ENCODE measurements at places on chromosomes 1 and 21. TPM values are rescaled to one million over a fixed set of nuclear protein-coding genes. Genes with fewer than 3 reads are reported as not detected.

The RASAL2 gene
- total RNA-seq = 9.2 TPM

The C1orf185 gene
- not detected for total RNA-seq

The TIE1 gene
- 21.7 TPM for total RNA-seq

- H3K4me1 ChIP-seq = no peaks in the 10 kb centered on the region
- H3K27me3 ChIP-seq = no peaks in the 10 kb centered on the region
- DNase-seq = no peak
- no peak overlapping the region for H3K4me3 ChIP-seq
- H3K27ac ChIP-seq = no peak overlapping the region
- no peaks in the 10 kb centered on the region for H3K36me3 ChIP-seq
Measured at GRCh38 chr1:91226741-91227140, 177.9 kb downstream of the HFM1 start.

GRCh38 chr1:206953126-206953525 is 6.9 kb upstream of the PIGR start:
- H3K27ac ChIP-seq = no peak overlapping the region
- DNase-seq = peak; percentile 24
- no peaks in the 10 kb centered on the region for H3K4me1 ChIP-seq

GRCh38 chr1:233442026-233442780 is 114.7 kb downstream of the MAP3K21 start:
- no peaks in the 10 kb centered on the region for H3K27me3 ChIP-seq
- H3K4me1 ChIP-seq = no peaks in the 10 kb centered on the region
- no peak overlapping the region for H3K4me3 ChIP-seq
- H3K36me3 ChIP-seq = no peaks in the 10 kb centered on the region
- DNase-seq = no peak

- DNase-seq = no peak
- no peak overlapping the region for H3K4me3 ChIP-seq
- H3K27ac ChIP-seq = no peak overlapping the region
- no peaks in the 10 kb centered on the region for H3K27me3 ChIP-seq
Measured at GRCh38 chr1:44437107-44437716, 32.2 kb downstream of the RNF220 start.

- H3K27ac ChIP-seq = no peak overlapping the region
- DNase-seq = no peak
- H3K4me3 ChIP-seq = no peak overlapping the region
- H3K27me3 ChIP-seq = no peaks in the 10 kb centered on the region
- no peaks in the 10 kb centered on the region for H3K36me3 ChIP-seq
Measured at GRCh38 chr1:59098655-59099054, 198.2 kb upstream of the FGGY start.

- H3K27ac ChIP-seq = no peak overlapping the region
- no peaks in the 10 kb centered on the region for H3K36me3 ChIP-seq
- H3K27me3 ChIP-seq = no peaks in the 10 kb centered on the region
Measured at GRCh38 chr1:57133686-57134085, 167.9 kb upstream of the C8B start.

GRCh38 chr21:36261459-36261858 is 58.5 kb upstream of the MORC3 start:
- no peak overlapping the region for H3K27ac ChIP-seq
- no peaks in the 10 kb centered on the region for H3K4me1 ChIP-seq
- no peaks in the 10 kb centered on the region for H3K27me3 ChIP-seq
- DNase-seq = no peak

- H3K4me1 ChIP-seq = no peaks in the 10 kb centered on the region
- no peak overlapping the region for H3K4me3 ChIP-seq
- no peak overlapping the region for H3K27ac ChIP-seq
- H3K27me3 ChIP-seq = no peaks in the 10 kb centered on the region
- H3K36me3 ChIP-seq = no peaks in the 10 kb centered on the region
Measured at GRCh38 chr1:187517546-187517945, 688.8 kb downstream of the PLA2G4A start.

DNA sequence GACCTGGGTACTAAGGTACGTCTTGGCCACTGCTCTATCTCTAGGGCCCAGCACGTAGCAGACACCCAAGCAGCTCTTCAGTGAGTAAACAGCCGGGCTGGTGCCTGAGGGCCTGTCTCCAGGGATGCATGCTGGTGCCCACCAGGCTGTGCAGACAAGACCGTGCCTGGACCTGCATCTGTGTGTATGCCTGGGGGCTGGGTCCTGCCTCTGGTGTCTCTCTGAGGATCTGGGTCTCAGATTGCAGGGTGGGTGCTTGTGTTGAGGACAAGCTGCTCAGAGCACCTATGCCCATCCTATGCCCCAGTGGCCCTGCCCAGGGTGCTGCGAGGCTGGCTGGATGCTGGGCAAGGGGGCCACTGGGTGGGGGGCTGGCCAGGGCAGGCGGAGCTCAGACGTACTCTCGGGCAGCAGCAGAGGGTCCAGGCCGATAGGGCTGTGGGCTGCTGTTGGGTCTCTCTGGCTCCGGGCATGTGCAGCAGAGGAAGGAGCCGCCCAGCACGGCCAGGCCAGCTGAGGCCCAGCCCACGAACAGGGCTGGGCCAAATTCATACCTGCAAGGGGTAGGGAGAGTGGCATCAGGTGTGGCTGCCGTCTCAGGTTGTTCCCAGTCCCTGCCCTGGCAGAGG is 4.4 kb downstream of the CLDN19 start:
- no peaks in the 10 kb centered on the region for H3K4me1 ChIP-seq
- no peak for DNase-seq
- no peak overlapping the region for H3K27ac ChIP-seq
- H3K36me3 ChIP-seq = no peaks in the 10 kb centered on the region

DNA sequence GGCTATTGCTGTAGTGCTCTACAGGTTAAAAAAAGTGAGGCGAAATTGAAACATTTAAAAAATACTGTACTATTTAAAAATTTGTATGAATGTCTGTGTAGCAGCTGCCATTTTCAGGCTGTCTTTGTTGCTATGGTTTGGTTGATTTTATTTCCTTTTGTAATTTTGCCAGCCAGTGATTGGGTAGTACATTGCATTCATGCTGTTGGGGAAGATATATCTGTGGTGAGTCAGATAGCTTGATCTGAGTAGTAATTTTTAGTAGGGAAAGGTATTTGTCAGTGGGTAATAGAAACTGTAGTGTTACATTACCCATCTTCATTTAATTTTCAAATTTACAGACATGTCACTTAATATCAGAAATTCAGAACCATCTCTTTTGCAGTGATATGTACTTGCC is 15.0 kb downstream of the NFIA start:
- no peaks in the 10 kb centered on the region for H3K36me3 ChIP-seq
- H3K27me3 ChIP-seq = no peaks in the 10 kb centered on the region
- H3K4me1 ChIP-seq = peaks cover 2% of the 10 kb centered on the region
- no peak overlapping the region for H3K4me3 ChIP-seq

GRCh38 chr1:29650041-29650400 is 413.7 kb downstream of the PTPRU start:
- DNase-seq = no peak
- H3K36me3 ChIP-seq = no peaks in the 10 kb centered on the region
- H3K27me3 ChIP-seq = peaks cover 6% of the 10 kb centered on the region

DNA sequence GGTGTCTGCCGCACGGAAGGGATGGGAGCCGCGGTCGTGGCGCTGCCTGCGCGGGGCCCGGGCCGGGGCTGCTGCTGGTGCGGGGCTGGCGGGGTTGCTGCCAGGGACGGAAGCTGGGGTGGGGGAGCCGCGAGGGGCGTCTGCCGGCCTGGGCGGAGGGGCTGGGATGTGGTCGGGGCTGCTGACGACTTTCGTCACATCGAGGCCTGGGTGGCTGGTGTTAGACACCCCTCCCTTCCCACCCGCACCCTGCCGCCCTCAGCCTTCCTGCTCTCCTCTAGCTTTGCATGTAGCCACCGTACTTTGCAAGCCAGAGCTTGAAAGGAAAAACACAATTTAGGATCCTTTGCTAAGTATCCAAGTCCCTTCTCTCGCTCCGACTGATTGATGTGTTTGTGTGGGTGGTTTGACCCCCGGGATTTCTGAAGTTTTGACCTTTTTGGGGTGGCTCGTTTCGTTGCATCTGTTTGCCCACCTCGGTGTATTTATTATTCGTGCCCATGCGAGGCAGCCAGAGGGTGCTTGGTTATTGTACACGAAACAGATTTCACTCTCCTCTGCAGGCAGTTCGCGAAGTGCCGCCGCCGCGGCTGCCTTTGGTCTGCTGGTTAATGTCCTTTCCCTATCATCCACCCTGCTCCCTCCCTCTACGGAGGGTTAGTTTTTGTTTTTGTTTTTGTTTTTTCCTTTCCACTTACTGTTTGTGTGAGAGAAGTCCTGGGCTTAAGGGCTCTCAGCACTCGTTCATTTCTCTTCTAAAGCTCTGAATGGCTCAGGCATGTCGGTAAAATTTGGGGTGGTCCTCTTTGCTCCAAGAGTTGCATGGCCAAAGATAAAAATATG is 868 bp downstream of the C1orf21 start:
- no peaks in the 10 kb centered on the region for H3K4me1 ChIP-seq
- H3K36me3 ChIP-seq = no peaks in the 10 kb centered on the region
- H3K4me3 ChIP-seq = peak overlapping the region; percentile 98
- no peaks in the 10 kb centered on the region for H3K27me3 ChIP-seq
- H3K27ac ChIP-seq = peak overlapping the region; percentile 94

DNA sequence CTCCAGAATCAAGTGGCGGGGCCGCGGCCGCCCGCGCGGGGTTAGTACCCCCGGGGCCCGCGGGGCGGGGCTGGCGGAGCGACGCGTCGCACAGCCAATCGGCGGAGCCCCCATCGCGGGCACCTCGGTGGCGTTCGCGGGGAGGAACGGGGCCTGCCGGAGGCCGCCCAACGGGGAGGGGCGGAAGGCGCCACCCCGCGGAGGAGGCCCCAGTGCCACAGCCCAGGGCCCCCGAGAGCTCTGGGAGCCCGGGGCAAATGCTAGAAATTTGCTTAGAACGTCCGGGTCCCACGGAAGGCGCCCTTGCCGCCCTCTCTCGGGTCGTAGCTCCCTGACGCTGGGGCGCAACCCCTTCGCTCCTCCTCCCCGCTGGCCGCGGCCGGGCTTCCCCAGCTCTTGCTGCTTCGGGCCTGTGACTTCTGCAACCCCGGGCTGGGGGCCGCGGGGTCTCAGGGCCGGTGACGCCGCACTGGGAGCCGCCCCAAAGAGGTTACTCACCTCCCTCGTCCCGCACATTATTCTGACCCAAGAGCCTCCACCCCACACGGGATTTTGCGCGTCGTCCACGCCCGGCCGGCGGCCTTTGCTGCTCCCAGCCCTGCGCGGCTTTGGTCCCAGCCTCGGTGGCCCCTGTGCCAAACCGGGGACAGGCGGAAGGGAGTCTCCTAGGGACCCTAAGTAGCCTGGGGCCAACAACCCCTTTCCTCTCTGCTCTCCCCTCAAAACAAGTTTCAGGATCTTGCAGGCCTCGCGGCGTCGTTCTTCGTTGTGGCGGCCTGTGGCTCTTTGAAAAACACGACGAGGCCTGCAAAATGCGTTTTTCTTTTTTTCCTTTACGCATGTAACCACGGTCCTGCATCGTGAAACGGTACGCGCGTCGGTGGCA is at the start of gene RUNX3:
Gene RUNX3 (minus strand): TSS at position 17 of the 886 bp plus-strand sequence. CDS start 408 bp downstream, outside the sequence.
- H3K27me3 ChIP-seq = peaks cover 42% of the 10 kb centered on the region
- H3K27ac ChIP-seq = peak within 1 kb of the TSS; percentile 37
- no peaks in the 10 kb centered on the region for H3K36me3 ChIP-seq
- peak within 1 kb of the TSS; percentile 22 for H3K4me3 ChIP-seq
- H3K4me1 ChIP-seq = no peaks in the 10 kb centered on the region

GRCh38 chr1:1274931-1275431 is 1.3 kb upstream of the UBE2J2 start:
- no peak for DNase-seq
- H3K4me1 ChIP-seq = peaks cover 22% of the 10 kb centered on the region
- no peaks in the 10 kb centered on the region for H3K36me3 ChIP-seq
- H3K27me3 ChIP-seq = no peaks in the 10 kb centered on the region

DNA sequence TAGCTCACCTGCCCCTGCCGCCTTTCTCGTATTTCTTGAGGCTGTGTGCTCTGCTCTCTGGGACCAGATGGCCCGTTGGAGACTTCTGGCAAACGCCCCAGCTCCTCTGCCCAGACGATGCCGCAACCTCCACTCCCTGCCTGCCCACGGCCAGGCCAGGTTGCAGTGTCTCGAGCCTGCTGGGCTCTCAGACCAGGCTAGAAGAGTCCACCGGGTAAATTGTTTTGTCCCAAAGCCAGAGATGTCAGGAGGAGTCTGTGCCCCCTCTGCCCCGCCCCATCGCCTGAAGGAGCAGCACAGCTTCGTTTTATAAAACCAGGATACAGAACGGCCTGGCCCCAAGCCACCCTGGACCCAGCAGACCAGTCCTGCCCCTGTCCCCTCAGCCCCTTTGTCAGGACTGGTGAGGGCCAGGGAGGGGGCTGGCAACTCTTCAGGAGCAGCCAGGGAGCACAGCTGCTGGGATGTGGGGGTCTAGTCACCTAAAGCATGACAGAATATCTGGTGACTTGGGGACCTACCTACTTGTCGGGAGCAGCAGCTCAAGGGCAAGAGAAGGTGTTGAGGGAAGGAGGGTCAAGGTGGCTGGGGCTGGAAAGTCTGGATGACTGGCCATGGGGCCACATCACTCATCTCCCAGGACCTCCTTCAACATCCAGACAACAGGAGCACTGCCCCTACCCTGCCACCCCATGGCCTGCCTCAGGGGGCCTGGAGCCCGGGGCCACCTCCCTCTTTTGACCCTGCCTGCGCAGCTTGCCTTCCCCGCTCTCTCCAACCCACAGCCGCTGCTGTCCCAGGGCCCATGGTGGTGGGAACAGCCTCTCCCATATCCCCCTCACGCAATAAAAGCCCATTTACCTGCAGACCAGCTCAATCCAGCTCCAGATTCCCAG is 33.9 kb upstream of the LBR start:
- no peak for DNase-seq
- H3K27ac ChIP-seq = peak overlapping the region; percentile 61
- no peaks in the 10 kb centered on the region for H3K36me3 ChIP-seq
- H3K4me3 ChIP-seq = no peak overlapping the region
- H3K27me3 ChIP-seq = no peaks in the 10 kb centered on the region
- peaks cover 3% of the 10 kb centered on the region for H3K4me1 ChIP-seq

DNA sequence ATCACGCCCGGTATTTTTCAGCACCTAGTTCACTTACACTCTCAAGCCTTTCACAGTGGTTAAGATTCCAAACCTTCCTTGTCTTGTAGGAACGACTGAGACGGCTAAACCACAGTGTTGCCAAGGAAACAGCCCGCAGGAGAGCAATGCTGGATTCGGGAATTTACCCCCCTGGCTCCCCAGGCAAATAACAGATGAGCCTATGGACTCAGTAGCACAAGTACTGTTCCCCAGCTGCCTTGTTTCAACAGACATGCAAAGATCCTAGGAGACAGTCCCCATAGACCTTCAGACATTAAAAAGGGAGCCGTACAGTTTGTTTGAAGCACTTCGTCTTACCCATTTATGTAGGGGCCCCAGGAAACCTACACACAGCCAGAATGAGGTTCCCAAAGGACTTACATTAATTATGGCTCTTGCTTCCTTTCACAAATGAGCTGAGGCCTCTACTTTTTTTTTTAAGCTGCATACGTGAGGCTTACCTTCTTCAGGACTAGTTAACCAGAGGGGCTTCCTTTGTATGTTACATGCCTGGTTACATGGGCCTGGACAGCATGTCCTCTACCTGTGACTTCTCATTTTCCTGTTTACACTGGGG is 2.7 kb downstream of the SNAPIN start:
- H3K36me3 ChIP-seq = peaks cover 15% of the 10 kb centered on the region
- H3K4me1 ChIP-seq = no peaks in the 10 kb centered on the region
- H3K27me3 ChIP-seq = no peaks in the 10 kb centered on the region
- H3K27ac ChIP-seq = no peak overlapping the region
- H3K4me3 ChIP-seq = no peak overlapping the region

- H3K27me3 ChIP-seq = no peaks in the 10 kb centered on the region
- no peak for DNase-seq
- H3K36me3 ChIP-seq = no peaks in the 10 kb centered on the region
Measured at GRCh38 chr1:37718181-37718900, 26.0 kb downstream of the CDCA8 start.

GRCh38 chr1:184889166-184889565 is 85.1 kb downstream of the NIBAN1 start:
- H3K27me3 ChIP-seq = no peaks in the 10 kb centered on the region
- H3K27ac ChIP-seq = peak overlapping the region; percentile 2
- no peaks in the 10 kb centered on the region for H3K4me1 ChIP-seq
- no peak for DNase-seq
